NCI-H2081 (cell line): ENCODE measurements at places on chromosomes 5 and 9.

DNA sequence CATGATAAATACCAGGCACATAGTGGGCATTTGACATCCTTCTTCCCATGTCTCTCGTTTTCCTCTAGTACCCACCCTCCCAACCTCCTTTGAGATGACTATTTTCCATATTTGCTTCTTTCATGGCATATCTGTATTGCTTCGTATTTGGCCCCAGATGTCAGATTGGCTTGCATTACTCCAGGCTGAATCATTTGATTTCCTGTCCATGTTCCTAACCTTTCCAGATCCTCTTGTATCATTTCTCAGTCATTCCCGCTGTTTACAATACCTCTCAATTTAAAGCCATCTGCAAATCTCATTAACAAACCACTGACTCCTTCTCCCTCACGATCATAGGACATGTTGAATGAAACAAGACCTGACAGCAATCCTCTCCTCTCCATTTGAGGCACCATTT is 19.9 kb downstream of the MTX3 start:
- no peak for DNase-seq

GRCh38 chr9:133427658-133428348 is 5.6 kb downstream of the ADAMTS13 start:
- DNase-seq: no peak

DNA sequence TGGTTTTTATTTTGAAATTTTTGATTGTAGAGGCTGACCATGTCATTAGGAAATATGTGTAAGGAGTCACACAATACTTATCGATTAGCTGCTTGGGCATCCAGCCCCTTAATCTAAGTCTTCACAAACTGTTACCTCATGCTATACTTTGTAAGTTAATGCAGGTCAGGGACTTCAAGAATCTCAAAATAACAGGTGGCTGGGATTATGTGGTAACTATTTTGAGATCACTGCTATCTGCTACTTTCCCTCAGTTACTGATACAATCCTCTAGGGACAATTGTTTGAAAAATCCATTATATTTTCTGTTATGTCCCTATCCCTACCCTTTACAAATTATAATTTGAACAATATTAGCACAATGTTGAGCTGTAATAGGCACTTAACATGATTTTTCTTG is 21.7 kb downstream of the FTMT start:
- no peak for DNase-seq

DNA sequence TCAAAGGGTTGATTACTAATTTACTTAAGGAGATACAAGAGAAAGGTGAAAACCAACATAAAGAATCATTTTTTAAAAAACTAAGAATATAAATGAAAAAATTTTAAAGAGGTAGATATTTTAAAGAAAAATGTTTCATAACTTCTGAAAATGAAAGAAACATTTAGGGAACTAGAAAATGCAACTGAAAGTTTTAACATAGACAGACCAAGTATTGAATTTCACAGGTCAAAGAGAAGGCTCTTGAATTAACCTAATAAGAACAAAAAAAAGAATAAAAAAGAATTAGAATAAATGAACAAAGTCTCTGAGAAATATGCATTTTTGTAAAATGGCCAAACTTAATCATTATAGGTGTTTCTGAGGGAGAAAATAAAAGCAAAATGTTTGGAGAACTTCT is 16.1 kb upstream of the FAM174A start:
- no peak for DNase-seq

- DNase-seq: no peak
Measured at GRCh38 chr9:77679661-77680368, 31.7 kb upstream of the GNA14 start.

DNA sequence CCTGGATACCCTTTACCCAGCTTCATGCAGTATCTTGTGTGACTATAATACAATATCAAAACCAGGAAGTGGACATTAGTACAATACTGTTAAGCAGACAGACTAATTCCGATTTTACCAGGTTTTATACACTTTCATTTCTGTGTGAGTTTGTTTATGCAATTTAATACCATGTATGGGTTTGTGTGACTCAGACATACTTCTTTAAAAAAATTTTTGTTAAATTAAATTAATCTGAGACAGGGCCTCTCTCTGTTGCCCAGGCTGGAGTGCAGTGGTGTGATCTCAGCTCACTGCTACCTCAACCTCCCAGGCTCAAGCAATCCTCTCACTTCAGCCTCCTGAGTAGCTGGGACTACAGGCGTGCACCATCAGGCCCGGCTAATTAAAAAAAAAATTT is 156.8 kb downstream of the GAPVD1 start:
- DNase-seq: no peak

DNA sequence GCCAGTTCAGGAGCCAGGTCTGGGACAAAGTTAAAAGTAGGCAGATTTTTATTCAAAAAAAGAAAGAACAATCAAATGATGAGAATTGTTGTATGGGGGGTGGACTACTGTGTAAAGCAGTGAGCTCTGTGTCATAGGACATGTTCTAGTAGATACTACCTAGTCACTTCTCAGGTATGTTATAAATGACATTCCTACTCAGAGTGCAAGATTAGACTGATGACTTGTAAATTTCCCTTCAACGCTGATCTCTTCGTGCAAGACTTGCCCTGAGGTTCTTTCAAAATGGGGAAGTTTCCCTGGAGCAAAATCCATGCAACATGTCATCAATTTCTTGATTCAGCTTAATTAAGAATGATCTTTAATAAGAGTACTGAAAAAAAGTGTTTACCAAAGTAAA is 175.1 kb downstream of the RORB start:
- DNase-seq: no peak

- no peak for DNase-seq
Measured at GRCh38 chr9:2086971-2087370, 71.8 kb downstream of the SMARCA2 start.

GRCh38 chr5:129724222-129724621 is 23.7 kb upstream of the MINAR2 start:
- no peak for DNase-seq

DNA sequence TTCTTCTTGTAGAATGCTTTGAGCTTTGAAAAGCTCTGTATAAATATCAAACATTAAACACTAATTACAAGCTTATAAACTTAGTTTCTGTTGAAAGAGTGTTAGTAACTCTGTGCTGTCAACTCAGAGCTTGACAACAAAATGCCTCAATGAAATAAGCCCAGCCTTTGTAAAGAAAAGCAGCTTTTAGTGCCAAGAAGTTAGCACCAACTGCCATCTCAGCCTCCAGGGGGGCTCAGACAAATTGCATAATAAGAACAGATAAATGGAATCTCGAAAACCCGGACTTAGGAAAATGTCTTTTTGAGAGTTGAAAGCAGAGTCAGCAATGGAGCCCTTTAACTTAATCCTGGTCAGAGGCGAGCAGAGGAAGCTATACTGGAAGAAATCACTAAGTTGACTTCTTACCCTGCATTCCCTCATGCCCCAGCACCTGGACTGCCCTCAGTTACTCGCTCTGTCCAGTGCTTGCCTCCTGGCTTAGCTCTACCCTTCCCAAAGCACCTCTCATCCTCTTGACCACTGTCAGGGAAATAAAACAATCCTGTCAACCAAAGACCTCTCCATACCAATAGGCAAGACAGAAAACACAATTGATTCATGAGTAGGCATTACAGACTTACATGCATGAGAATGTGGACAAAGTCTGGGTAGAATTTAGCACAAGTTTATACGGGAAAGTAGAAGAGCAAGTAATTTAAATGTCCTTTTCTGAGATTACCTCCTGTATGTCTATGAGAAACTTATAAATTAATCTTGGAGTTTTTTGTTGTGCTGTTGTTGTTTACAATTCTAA is 352.7 kb downstream of the ZNF608 start:
- no peak for DNase-seq

- no peak for DNase-seq
Measured at GRCh38 chr5:136038635-136039034, 9.8 kb downstream of the TGFBI start.

- DNase-seq: no peak
Measured at GRCh38 chr9:136010615-136011361, 49.6 kb upstream of the UBAC1 start.

DNA sequence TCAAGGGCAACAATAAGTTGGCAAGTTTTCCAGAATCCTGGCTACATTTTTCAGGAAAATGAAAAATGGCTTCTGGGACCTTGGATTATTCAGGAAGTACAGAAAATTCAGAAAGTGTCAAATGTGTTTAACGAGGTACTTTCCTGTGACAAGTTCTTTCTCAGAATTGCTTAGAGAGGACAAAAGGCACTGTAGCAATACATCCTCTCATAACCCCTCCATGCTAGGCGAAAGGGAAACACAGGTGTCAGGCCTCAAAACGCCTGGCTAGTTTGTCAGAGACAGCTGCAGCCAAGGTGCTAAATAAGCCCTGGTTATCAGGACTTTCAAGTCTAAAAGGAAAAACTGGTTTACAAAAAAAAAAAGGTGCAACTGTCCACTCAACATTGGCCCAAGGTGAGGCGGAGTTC is 115.2 kb downstream of the GNAQ start:
- DNase-seq: no peak

DNA sequence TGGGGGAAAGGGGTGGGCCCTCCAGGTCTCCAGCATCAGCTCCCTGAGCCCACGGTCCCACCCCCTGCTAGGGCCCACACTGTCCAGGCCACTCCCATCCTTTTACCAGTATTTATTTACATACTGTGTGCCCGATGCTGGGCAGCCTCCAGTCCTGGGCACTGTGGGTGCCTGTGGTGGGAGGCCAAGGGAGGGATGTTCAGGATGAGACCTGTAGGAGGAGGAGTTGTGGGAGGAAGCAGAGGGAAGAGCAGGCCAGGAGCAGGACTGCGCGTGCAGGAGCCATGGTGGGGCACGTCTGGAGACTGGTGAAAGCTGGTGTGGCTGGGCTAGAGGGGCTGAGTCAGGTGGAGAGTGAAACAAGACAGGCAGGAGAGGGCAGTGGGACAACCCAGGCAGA is 267.4 kb downstream of the HSPA4 start:
- no peak for DNase-seq

DNA sequence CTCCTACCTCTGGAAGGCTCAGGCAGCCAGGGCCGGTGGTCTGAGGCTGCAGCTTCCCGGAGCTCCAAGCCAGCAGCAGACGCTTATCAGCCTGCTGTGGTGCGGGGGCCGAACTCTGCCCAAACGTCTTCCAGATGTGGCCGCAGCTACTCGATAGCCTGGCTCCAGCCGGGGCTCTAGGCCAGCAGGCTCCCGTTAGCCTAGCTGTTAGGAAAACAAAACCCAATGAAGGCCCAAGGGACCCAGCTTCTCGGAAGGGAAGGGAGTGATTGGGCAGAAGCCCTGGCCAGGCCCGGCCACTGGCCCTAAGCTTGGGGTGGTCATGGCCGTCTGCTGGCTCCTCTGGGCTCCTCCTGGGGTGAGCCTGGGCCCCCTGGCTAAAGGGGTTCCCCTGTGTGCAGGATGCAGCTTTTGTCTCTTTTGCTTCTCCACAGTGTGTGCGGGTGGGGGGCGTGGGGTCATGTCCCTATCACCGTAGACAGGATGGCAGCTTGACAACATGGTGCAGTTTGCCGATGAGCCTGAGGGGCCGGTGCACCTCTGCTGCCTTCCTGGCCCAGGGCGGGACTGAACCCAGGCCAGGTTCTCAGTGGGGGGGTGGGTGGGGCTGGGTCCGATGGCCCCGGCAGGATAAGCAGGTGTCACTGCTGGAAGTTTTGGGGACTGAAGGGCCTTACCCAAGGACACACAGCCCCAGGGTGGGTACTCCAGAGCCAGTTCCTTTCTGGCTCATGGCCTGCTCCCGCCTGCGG is 18.7 kb downstream of the MYMK start:
- no peak for DNase-seq

- peak; percentile 75 for DNase-seq
Measured at GRCh38 chr5:26482810-26483375, 555.5 kb downstream of the CDH9 start.

DNA sequence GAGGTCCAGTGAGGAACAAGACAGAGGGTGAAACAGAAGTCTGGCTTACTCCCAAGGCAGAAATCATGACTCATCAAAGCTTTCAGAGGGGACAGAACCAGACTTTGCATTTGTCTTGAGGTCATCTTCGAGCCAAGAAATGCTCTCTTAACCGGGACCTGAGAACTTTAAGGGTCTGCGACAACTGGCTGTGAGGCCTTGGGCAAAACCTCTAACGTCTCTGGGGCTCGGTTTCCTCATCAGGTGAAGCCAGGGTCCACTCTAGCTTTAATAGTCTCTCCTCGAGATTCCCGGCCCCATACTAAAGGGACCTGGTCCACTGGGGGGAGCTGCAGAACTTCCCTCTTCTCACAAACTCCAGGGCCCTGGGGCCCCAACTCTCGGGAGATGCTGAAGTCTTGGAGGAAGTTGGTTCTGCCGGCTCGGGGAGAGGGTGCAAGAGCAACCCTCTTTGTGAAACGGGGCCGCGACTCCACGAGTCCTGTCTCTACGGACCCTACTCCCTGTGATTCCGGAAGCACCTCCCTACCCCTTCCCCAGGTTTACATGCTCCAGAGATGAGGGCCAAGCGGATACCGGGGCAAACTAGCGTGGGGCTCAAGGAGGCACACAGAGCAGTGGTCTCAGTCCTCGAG is 2.6 kb downstream of the GLIS3 start:
- DNase-seq: peak; percentile 20

GRCh38 chr9:27367921-27368315 is 71.0 kb upstream of the EQTN start:
- DNase-seq: no peak

GRCh38 chr9:7500521-7500920 is 299.1 kb downstream of the DMAC1 start:
- peak; percentile 78 for DNase-seq

DNA sequence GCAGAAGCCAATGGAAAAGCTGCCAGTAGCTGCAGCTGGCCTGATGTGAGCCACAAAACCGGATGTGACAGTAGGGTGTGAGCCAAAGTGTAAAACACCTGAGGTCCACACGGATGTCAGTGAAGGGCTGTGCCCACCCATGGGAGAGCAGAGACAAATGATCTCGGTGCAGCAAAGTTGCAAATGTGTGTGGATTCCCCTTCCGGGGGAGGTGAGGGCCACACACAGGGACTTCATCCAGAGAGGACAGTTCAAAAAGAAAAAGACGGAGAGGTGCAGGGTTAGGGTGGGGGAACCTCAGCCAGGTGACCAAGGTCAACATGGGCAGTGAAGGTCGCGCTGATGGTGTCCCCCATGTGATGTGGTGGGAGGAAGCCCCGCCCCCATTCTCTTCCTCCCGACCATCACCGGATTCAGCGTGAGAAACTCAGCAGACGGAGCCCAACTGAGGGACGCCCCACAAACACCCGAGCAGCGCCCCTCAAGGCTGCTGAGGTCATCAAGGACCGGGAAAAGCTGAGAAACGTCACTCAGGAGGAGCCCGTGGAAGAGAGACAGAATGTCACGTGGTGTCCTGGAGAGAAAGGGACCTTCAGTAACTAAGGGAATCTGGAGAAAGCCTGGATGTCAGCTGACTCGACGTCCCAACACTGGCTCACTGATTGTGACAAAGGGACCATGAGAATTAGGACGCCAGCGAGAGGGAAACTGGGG is 11.4 kb upstream of the PTGDS start:
- DNase-seq: no peak
